ENCODE measurements at places on chromosomes 5 and 9. TPM values are rescaled to one million over a fixed set of nuclear protein-coding genes. Genes with fewer than 3 reads are reported as not detected.

The NMUR2 gene
- total RNA-seq, result not detected

The KLHL3 gene
- total RNA-seq, result 1.7 TPM

The FRMD3 gene
- total RNA-seq, result 0.34 TPM

DNA sequence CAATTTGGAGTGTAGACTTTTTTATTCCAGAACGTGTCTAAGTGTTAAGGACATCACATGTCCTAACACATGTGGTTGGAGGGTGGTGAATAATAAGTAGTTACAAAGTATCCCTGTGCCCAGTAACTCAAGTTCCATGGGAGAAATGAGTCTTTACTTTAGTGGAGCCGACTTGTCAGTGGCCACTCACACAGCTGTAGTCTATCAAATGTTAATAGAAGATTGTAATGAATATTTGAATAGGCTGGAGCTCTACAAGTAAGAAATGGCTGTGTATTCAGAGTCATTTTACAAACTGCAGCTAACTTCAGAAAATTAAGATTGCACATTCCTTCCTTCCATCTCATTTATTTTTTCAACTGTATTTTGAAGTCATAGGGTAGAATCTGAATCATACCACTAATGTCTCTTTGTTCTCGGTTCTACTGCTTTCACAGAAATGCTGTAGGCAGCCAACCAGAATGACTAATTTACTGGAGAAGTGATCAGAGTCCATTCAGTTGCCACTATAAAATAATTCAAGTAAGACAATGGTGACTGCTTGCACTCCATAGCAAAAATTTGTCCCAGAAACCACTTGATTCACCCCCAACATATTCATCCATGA, 394.8 kb downstream of the NR2F1-AS1 start:
- DNase-seq, result no peak

GRCh38 chr9:89748831-89749499, 144.2 kb downstream of the GADD45G start:
- no peak for DNase-seq

GRCh38 chr5:69288688-69289087, 43.9 kb downstream of the CCDC125 start:
- no peak for DNase-seq

DNA sequence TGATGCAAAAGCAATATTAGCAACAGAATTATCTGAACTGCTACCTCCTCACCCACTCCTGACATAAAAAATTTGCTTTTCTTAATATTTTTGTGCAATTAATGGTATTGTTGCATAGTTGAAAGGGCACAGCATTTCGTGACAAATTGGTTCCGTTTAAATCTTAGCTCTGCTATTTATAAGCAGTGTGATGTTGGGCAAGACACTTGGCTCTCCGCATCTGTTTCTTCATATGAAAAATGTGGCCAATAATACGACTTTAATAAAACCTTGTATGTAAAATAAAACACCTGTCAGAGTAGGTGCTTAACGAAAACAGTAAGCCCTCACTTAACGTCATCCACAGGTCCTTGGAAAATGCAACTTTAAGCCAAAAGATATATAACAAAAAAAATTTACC, 4.2 kb downstream of the TMEM167A start:
- DNase-seq, result no peak

- DNase-seq, result no peak
These were observed 37.8 kb downstream of the BHMT start for GRCh38 chr5:79149433-79149832.

The IRX2 gene
- total RNA-seq, result not detected
